Upper lobe of left lung (tissue), 6 donors: ENCODE measurements at places on chromosomes 12 and 14.
A peak's percentile ranks its signal among the peaks of the same experiment; 100 is the strongest.

- DNase-seq, result no peak
Observed at GRCh38 chr14:73715707-73716106, 1.5 kb upstream of the PNMA1 start.

DNA sequence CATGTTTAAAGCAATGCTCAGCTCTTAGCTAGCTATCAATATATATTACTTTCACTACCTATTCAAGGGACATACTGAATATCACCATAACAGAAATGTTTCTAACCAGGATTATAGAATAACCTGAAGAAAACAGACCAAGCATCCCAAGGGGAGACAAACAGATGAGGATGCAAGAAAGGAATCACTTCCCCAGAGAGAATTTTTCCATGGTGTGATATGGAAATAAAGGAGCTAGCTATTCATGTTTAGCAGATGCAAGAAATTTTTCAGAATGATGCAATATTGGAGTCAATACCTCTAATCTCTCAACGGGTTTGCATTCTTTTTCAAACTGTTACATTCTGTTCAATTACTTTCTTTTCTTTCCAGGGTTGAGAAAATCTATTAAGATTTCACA, 538.9 kb upstream of the FLRT2 start:
- no peak for DNase-seq

- DNase-seq, result no peak
Observed at GRCh38 chr12:51823875-51824565, 24.5 kb downstream of the FIGNL2 start.

DNA sequence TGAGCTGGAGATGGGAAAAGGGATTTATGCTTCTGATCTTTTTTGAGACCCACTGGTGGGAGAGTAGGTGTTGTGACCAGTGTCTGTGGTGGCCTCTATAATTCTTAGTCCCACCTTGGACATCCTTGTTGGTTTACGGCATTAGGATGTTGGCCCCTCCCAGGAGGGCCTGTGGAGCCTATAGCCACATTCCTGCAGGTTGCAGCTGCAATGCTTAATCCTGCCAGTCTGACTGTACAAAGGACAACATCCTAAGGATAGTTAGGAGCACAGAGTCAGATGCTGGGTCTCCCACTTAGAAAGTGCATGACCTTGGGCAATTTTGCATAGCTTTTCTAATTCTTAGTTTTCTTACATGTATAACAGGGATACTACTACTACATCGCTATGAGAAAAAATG, 150.9 kb upstream of the SLC38A2 start:
- DNase-seq, result no peak

DNA sequence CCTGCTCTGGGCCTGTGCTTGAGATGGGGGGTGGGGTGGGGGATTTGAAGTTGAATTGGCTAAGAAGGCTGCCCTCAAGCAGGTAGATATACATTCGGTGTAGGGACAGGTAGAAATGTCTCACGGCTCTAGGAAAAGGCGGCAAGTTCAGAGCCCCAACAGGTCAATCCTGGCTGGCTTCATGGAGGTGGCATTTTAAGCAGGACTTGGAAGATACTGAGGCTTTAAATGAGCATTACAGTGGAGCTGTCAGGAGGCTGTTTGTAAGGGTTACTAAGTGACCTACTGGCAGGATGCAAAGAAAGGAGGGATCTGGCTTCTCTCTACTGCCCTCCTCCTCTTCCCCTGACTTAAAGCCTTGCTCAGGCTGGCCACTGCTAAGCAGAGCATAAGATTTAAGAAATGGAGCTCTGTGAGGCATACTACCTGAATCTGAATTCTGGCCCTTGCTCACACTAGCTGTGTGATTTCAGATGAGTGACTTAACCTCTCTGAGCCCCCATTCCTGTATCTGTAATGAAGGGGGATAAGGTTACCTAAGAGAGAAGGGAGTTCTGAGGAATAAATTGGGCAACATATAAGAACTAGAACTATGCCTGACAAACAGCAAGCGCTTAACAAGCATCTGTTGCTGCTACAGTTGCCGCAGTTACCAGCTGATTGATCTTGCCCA, 61.6 kb downstream of the SLC24A4 start:
- no peak for DNase-seq

DNA sequence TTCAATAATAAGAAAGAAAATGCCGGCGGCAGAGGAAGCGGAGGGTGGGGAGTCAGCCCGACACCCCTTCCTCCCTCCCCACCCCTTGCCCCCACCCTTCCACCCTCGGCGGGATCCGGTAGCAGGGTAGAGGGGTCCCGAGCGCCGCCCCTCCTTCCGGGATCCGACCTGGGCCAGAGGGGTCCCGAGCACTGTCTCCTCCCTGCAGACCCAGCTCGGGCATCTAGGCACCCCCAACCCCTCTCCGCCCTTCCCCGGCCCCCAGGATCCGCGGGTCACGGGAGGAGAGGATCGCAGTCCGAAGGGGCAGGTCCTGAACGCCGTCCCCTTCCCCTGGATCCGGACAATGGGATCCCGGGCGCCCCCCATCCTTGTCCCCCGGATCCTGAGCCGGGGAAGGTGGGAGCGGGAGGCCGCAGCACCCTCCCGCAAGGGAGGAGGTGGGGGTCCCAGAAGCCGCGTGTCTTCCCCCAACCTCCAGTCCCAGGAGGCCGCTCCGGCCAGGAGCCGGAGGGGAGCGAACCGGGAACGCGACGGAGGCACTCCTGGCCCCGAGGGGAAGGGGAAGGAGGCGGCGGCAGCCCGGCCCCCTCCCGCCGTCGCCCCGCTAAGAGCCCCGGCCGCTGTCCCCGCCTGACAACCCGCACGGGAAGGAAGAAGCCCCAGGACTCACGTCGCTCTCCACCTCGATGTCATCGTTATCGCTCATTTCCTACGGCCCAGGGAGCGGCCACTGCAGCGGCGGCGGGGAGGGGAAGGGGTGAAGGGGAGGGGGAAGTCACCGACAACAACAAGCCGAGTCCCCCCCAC, 481 bp downstream of the MAX start:
- DNase-seq, result peak; percentile 27

DNA sequence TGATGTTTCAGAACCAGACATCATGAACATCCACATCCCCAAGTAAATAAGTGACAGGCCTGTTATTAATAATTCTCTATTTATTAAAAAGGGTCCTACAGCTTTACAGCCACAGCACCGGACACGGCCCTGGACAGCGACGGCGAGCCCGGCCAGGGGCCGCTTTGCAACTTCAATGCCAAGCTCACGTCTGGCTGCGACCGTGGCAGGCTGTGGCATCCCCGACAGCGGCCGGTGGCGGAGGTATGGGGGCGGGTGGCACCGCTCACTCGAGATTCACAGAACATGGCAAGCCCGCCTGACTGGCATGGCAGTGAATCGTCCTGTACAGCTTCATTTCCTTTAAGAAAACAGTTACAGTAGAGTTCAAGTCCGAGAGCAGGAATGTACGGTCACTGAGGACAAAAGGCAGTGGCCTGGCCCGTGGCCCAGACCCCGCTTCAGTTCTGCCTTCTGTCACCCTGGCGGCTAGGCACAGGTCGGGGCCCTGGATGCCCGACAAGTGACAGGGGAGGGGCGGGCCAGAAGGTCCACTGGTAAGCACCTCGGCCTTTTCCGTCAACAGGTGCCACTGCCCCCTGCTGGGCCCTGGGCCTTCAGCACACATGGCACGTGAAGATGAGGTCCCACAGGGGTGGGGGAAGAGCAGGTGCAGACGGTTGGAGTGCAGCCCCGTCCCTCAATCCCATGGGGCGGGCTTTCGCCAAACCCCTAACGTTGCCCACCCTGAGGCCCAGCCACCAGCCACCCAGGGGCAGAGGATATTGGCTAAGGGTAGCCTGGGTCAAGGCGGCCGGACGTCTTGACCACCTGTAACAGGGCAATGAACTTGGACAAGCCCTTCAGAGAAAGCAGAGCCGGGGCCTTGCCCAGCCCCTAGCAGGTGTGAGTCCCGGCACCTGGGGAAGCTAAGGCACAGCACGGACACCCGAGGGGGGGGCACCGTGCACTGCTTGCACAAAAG, 30.3 kb downstream of the HIP1R start:
- DNase-seq, result peak; percentile 63

DNA sequence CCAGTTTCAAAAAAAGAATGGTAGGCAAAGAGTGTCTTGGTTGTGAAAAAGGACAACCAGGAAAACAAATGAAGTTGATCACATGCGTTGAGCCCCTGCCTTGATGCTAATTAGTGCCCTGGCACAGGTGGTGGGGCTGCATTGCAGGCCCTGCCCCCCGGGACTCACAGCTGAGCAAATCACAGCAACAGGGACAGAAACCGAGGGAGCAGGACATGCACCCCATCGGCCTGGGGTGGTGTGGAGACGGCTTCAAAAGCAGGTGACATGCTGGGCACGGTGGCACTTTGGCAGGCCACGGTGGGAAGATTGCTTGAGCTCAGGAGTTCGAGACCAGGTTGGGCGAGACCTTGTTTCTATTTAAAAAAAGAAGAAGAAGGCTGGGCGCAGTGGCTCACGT, 1.1 kb upstream of the PAPLN start:
- DNase-seq, result no peak

DNA sequence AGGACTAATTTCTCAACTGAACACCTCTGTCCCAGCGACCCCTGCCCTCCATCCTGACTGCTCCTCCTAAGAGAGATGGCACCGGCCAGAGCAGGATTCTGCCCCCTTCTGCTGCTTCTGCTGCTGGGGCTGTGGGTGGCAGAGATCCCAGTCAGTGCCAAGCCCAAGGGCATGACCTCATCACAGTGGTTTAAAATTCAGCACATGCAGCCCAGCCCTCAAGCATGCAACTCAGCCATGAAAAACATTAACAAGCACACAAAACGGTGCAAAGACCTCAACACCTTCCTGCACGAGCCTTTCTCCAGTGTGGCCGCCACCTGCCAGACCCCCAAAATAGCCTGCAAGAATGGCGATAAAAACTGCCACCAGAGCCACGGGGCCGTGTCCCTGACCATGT, 756 bp downstream of the RNASE7 start:
- DNase-seq, result no peak

DNA sequence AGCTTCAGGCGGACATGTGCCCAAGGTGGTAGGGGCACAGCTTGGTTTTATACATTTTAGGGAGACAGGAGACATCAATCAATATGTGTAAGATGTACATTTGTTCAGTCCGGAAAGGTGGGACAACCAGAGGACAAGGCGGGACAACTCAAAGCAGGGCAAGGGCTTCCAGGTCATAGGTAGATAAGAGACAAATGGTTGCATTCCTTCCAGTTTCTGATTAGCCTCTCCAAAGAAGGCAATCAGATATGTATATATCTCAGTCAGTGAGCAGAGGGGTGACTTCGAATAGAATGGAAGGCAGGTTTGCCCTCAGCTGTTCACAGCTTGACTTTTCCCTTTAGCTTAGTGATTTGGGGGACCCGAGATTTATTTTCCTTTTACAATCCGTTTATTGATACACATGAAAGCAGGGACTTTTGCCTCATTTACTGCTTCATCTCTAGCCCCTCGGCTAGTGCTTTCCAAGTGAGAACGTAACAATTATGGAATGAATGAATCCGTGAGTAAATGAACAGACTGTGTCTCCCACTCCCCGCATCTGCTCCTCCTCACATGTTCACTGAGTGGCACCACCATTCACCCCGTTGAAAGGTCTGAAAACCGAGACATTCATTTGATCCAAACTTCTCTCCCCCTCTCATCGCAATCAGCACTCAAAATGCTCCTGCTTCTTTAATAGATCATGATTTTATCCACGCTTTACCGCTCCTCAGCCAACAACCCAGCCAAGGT, 6.9 kb upstream of the HSPB8 start:
- no peak for DNase-seq

DNA sequence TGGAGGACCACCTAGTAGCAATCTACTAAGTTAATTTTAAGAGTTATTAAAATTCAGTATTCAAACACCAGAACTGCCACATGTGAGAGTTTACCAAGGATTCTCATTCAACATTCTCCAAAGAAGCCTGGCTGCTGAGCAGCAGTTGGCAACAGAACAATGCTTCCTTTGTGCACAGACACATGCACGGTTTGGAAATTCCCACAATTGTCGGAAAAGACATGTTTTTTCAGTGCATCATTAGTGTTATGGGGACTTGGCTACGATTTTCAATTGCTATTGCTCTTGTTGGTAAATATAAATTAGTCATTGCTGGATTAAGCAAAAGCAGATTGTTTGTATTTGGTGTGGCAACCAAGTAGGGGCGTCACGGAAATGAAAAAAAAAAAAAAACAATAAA, 22.2 kb downstream of the ST8SIA1 start:
- no peak for DNase-seq

DNA sequence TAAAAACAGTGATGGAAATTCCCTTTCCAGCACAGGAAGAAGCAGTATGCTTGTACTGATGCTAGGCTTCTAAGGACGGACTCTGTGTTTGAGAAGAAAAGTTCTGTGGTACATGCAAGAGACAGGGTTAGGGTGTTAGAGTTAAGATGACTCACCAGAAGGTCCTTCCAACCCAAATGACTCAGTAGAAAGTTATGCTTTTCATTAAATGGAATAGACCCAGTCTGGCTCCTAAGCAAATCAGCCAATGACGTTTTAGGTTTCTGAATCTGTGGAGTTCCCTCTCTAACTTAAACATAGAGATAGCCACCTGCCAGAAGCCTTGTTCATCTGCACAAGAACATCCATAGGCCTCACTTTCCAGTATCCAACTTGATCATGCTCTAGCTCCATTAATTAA, 5.7 kb downstream of the PTHLH start:
- no peak for DNase-seq

- no peak for DNase-seq
Observed at GRCh38 chr12:117850048-117850447, 118.7 kb downstream of the KSR2 start.
